Stimulated activated CD8-positive, alpha-beta memory T cell treated with anti-CD3 and anti-CD28 coated beads, Interleukin-15, amount 100 ng/mL, for 24 hours (primary cell): ENCODE measurements at places on chromosomes 16 and 17.
A peak's percentile ranks its signal among the peaks of the same experiment; 100 is the strongest.

DNA sequence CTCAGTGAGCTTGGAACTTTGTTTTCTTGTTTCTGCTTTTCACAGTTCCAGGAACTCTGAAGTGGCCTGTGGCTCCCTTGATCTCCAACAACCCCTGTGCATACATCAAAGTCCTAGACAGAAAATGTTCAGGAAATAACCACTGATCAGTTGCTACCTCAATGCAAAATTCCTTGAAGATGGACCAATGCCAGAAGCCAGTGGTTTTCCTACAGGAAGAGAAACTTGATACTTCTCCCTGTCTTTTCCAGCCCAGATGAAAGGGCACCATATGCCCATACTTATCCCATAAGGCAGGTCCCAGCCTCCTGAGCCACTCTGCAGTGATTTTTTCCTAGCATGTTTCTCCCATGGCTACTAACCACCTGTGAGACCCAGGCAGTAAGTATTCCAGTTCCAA lies 12.3 kb upstream of the CDRT4 start:
- DNase-seq, result no peak

- DNase-seq, result no peak
Measured at GRCh38 chr16:8552487-8553221, 37.7 kb downstream of the TMEM114 start.

- no peak for DNase-seq
Measured at GRCh38 chr17:10177913-10178505, 20.4 kb downstream of the GAS7 start.

GRCh38 chr16:57979006-57979585 lies 8.2 kb upstream of the CNGB1 start:
- DNase-seq, result no peak

GRCh38 chr16:80447241-80447640 lies 93.6 kb upstream of the DYNLRB2 start:
- DNase-seq, result no peak

- no peak for DNase-seq
Measured at GRCh38 chr17:43905400-43905984, 1.8 kb downstream of the MPP2 start.

GRCh38 chr16:1073262-1073558 lies 663 bp downstream of the SSTR5 start:
- DNase-seq, result no peak

GRCh38 chr16:58155839-58156238 lies 26.7 kb upstream of the CFAP20 start:
- no peak for DNase-seq

- no peak for DNase-seq
Measured at GRCh38 chr16:86252596-86252995, 257.7 kb upstream of the FOXF1 start.

GRCh38 chr17:62321451-62321850 lies 58.9 kb upstream of the EFCAB3 start:
- DNase-seq, result no peak

- peak; percentile 87 for DNase-seq
Measured at GRCh38 chr17:47698749-47699535, 5.0 kb downstream of the TBKBP1 start.

DNA sequence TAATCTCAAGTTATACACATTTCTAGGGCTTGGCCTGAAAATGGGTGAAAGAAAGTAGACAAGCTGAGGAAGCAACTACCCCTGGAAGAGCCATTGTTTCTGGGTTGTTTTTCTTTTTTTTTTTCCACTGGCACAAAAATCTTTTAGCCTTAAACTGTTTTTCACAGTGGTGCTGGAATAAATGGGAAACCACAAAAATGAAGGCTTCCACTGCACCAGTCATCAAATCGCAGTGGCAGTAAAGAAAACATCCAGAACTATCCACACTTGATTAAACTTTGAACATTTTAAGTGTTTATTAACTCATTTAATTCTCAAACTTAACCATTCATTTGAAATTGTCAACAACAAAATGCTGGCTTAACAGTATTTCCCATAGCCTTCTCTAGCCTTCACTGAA lies 14.3 kb downstream of the CMTM4 start:
- DNase-seq, result no peak

DNA sequence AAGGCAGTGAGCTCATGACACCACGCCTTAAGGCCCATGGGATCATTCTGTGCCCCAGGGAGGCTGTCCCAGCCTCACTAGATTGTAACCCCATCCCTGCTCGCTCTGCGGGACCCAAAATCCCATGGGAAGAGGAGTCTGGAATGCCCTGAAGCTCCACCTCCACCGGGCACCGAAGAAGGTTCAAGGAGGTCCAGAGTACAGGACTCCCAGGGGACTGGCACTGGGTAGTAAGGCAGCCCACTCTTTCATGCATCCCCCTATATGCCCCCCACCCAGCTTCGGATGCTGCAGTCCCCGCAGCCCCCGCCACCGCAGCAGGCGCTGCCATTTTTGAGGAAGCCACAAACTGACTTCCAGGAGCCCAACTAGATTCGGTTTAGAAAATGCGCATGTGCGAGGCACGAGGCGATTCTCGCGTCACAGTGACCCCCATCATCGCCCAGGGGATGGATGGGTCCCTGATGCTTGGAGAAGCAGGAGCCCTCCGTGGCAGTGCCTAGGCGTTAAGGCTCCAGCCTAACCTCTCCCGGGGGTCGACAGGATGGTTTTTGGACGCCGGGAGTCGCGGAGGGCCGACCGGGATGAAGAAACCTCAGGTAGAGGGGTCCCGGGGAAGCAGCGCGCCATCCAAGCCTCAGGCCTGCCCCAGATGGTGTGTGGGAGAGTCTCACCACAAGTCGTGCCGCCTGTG lies 1681.0 kb downstream of the TP53TG3F start:
- no peak for DNase-seq

- DNase-seq, result no peak
Measured at GRCh38 chr17:57235124-57235523, 21.2 kb upstream of the MSI2 start.

- DNase-seq, result no peak
Measured at GRCh38 chr17:47654991-47655390, 5.3 kb downstream of the KPNB1 start.
